ENCODE measurements at places on chromosomes 12 and 14.

DNA sequence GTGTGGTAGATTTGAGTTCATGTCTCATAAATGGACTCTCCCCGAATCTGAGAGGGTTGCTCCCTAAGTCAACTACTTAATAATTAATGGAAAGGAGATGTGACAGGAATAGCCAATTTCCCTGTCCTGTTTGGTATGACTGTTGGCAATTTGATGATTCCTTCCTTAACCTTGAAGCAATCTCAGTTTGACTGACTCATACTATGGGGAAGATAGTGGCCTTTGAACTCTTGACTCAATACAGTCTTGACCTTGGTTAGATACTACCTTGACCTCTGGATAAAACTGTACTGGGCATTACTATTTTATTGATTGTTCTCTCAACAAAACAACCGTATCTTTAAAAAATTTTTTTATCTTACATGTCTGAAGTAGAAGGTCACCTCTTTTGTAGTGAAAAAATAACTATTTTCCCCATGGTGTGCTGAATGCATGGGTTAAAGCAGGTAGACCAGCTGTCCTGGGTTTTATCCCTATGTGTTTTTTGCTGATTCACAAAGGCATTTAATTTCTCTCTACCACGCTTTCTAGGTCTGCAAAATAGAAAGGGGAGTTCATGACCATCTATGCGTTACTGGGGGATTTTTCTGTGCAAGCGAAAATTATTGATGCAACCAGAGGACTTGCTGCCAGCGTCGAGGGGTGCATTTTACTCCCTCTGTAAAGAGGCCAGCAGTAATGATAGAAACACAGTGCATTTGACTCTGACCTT is 80.1 kb downstream of the ETV6 start:
- no peak for DNase-seq

GRCh38 chr12:27277846-27278260 is 33.8 kb downstream of the STK38L start:
- DNase-seq = no peak

DNA sequence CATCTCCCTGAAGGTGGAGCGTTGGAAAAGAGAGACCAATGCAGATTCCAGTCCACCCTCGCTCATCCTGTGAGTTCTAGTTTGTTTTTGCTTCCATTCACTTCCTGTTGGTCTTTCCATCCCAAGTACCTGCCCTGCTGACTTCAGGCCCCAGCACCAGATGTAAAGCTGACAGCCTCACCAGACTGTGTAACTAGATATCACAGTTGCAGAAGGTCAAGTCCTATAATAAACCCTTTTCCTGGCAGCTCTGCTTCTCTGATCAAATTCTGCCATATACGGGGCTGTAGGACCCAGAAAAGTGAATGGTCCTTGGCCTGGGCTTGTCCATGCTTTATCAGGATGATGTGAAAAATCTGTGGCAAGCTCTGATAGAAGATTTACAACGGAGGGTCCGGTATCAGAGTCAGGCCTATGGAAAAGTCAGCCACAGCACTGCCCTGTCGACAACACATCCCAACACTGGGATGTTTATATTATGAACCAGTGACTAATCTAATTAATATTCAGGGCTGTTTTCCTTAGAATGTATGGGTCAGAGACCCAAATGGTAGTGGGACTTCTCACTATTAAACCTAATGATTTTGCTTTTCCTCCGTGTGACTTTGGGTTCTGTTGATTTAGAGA is 42.1 kb downstream of the CCDC175 start:
- DNase-seq = no peak

- DNase-seq = peak; percentile 60
Observed at GRCh38 chr12:45989721-45990467, 480 bp downstream of the SCAF11 start.

DNA sequence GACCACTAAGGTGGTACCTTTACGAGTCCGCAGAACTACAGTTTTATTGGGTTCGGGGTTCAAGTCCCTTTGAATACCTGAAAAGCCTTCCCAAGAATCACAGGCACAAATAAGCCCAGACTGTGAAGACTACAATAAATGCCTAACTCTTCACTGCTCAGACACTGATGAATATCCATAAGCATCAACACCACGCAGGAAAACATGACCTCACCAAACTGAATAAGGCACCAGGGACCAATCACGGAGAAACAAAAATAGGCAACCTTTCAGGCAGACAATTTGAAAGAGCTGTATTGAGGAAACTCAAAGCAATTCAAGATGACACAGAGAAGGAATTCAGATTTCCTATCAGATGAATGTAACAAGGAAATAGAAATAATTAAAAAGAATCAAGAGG is 24.2 kb upstream of the P2RX7 start:
- DNase-seq = no peak

All from posterior cingulate gyrus (tissue), 11 donors.